Activated naive CD4-positive, alpha-beta T cell treated with anti-CD3 and anti-CD28 coated beads for 36 hours (primary cell): ENCODE measurements at places on chromosomes 3 and 15.

- DNase-seq, result no peak
Measured at GRCh38 chr3:83802801-83803200, 1156.0 kb upstream of the CADM2 start.

DNA sequence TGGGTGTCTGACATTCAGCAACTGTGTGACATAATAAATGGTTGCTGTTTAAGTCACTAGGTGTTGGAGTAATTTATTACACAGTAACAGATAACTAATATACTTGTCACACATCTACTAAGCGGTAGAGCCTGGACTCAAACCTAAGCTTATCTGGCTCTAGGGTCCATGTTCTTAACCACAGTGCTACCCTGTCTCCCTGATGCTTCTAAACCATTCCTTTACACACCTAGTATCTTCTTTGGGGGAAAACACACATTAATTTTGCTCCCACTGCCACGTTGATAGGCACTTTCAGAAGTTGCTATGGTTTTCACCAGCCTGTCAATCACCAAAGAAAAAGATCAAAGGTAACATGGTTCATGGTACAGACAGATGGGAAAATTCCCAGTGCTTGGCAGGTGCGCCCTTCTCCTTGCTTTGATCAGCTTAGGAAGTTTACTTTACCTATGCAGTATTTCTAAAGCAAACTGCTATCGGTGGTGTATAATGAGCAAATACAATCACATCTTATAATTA is 150.8 kb downstream of the PDZRN3 start:
- no peak for DNase-seq

GRCh38 chr15:41544650-41545015 is 576 bp upstream of the RPAP1 start:
- no peak for DNase-seq

- DNase-seq, result no peak
Measured at GRCh38 chr3:182671541-182671940, 121.8 kb upstream of the ATP11B start.

- no peak for DNase-seq
Measured at GRCh38 chr3:4195006-4195405, 108.2 kb upstream of the SETMAR start.

GRCh38 chr3:132255041-132255745 is 62.0 kb upstream of the ACP3 start:
- no peak for DNase-seq

DNA sequence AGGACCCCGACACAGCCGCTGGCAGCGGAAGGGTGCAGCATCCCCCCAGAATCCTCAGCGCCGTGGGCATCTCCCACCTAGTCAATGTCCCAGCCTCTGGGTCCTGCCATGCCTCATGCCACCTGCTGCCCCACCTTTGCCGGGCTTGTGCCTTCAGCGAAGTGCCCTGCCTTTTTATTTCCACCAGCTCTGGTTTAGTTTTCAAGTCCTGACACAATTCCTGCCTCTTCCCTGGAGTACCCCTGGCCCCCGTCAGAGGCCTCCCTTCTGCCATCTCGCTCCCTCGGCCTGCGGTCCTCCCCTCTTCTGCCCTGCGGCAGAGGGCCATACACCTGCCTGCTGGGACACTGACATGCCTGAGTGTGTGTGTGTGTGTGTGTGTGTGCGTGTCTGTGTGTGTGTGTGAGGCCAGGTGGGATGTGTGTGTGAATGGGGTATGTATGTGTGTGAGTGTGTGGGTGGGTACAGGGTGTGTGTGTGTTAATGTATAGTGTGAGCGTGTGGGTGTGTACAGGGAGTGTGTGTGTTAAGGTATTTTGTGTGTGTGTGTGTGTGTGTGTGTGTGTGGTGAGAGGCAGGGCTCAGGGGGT is 129.9 kb downstream of the SMAD6 start:
- no peak for DNase-seq

DNA sequence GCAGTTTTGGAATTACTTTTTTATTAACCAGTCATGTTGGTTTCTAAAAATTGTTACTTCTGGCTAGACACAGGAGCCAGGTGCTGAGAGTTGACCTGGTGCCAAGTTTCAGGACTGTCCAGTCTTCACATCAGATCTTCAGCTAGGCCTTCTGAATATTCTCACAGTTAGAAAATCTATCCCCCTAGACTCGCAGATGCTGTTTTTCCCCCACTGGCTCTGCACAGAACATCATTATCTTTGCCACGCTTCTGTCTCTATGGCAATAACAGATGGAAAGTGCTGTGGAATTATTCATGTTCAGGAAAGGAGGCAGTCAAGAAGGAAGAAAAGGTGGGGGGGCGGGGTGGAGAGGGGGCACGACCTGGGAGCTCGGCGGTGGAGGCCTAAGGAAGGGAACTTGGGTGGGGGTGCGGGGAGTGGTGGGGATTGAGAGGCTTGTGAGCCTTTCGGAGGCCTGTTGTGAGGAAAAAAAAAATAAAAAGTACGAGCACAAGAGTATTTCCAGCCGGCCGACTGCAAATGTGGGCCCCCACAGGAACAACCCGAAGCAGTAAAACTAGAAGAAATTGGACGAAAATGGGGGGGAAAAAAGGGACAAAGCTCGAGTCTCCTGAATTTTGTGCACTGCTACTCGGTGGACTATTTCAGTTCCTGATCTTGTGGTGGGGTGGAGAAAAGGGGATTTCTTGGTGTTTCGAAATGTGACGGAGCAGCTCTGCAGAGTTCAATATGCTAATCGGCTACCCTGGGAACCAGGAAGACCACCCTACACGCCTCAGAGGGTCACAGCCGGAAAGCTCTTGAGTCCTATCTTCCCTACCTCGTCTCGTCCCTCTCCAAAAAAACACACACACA is 1.5 kb upstream of the SKIL start:
- peak; percentile 11 for DNase-seq

DNA sequence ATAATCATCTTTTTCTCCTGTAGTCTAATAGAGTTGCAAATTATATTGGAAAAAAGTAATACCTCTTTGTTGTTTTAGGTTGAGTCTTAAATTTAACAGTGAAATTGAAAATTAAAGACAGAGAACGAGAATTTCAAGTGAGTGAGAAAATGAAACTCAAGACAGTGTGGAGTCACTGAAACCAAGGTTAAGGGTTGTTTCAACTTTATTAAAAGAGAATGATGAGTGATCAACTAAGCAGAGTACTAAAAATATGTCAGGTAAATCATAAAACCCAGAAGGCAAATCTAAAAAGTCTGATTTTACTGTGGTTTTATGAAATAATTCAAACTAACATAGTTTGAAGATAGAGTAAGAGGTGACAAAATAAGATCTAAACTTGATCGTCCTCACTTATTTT is 782.5 kb upstream of the SEMA6D start:
- no peak for DNase-seq

- no peak for DNase-seq
Measured at GRCh38 chr3:34782871-34783270, 856.5 kb upstream of the ARPP21 start.

GRCh38 chr3:45976191-45977091 is 19.2 kb downstream of the FYCO1 start:
- peak; percentile 61 for DNase-seq

- DNase-seq, result no peak
Measured at GRCh38 chr15:80855206-80855605, 76.0 kb downstream of the CEMIP start.

DNA sequence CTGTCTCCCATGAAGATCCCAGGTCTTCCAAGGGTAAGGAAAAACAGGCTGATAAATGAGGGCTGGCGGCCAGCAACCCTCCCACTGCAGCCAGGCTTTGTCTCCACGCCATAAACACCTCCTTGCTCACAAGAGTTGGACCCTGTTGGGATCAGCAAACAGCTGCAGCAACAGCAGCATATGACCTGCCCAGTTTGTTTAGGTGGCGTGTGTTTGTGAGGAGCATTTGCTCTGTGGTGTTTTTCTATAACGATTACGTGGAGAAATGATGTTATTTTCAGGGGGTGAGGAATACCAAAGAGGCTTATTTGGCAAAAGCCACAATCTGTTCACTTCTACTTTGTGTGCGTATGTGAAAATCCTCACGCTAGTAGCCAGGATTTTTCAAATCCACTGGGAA is 58.5 kb downstream of the RFTN1 start:
- no peak for DNase-seq
